CD4-positive, alpha-beta T cell treated with Interleukin-6 at 100 ng/mL for 8 hours (primary cell): ENCODE measurements at places on chromosomes 3 and 15.

DNA sequence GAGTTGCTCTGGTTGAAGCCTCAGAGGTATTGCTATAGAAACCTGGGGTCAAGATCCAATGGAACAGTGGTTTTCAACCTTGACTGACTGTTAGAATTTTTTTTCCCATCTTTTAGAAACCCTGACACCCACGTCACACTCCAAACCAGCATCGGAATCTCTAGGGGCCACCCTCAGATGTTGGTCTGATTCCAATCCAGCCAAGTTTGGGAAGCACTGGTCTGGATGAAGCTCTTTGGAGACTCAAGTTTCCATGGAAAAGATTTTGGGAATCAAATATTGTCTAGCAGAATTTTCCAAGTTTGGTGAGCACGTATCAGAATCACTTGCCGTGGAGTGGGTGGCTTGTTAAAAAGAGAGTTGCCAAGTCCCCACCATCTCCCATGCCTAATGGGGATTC is 103.8 kb downstream of the THSD4 start:
- DNase-seq = no peak

GRCh38 chr3:67630666-67631362 is 23.6 kb downstream of the SUCLG2 start:
- DNase-seq = no peak

- DNase-seq = no peak
Measured at GRCh38 chr3:144866476-144866875, 894.9 kb downstream of the DIPK2A start.

GRCh38 chr3:52028572-52028971 is 27.8 kb downstream of the DUSP7 start:
- no peak for DNase-seq

- DNase-seq = no peak
Measured at GRCh38 chr3:19596408-19596807, 337.6 kb downstream of the EFHB start.

DNA sequence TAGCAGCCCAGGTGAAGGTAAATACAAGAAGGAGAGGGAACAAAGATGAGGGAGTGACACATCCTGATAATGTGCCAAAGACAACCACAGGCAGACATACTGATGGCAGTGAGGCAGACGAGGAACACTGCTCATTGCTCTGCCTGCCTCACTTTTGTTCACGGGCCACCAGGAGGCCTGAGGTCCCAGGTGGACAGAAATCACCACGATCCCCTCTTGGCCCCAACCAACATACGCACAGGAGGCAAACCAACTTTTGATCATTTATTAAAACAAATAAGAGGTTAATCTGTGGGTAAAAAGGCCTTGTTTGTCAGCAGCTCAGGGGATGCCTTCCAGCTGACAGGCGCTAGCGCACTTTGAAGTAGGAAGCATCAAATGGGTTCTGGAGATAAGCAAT is 4.2 kb downstream of the ALG1L2 start:
- DNase-seq = no peak

DNA sequence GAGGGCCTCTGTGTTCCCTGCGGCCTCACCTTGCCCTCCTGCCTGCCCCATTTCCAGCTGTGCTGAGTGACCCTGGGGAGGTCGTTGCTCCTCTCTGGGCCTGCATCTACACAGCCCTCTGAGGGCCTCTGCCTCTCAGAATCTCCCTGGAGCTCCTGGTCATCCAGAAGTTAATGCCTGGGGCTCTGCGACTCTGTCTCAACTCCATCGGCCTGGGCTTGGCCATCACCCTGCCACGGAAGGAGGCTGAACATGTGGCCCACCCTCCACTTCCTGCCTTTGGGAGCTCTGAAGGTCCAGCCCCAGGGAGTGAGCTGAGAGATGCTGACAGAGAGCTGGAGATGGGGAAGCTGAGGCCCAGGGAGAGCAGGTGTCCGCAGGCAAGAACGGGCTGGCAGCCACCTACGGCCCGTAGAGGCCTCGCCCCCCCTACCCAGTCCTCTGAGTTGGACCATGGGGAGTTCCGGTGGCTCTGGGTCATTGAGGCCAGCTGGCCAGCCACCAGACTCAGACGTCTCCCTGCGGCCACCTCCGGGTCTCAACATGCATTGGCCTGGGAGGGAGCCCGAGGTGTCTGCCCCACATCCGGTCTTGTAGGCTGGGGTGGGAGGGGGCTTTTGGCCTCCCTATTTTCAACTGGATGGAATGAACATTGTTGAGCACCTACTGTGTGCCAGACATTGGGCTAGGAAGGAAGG is 34.2 kb downstream of the GRIP2 start:
- DNase-seq = no peak

DNA sequence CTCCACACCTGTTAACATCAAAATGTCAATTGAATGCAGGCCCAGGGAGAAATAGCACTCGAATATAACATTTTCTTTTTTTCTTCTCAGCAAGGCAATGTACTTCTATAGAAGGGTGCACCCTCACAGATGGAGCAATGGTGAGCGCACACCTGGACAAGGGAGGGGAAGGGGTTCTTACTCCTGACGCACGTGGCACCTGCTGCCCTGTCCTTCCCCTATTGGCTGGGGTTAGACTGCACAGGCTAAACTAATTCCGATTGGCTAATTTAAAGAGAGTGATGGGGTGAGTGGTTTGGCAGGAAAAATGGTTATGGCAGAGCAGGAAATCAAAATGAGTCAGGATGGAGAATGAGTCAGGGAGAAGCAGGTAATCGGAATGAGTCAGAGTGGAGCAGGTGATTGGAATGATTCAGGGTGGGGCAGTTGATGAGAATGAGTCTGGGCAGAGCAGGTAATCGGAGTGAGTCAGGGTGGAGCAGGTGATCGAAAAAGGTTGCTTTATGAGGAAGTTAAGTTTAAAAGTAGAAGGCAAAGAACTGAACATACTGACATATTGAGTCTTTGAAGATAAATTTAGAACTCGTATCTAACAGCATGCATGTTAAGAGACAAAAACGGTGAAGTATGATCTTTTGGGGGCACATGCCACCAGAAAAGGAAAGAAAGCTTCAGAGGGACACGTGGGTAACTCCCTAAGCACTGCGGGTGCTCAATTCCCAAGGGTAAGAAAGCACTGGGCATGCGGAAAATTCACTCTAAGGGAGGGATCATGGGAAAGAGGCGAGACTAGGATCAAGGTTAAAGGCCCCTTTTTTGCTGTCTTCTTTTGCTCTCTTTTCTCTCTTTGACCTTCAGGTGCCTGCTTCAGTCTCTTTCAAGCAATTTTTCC is 72.9 kb upstream of the GALNT15 start:
- DNase-seq = no peak

GRCh38 chr3:189513281-189514117 is 117.7 kb upstream of the TP63 start:
- no peak for DNase-seq

GRCh38 chr15:39130556-39131379 is 450.1 kb upstream of the THBS1 start:
- no peak for DNase-seq

- DNase-seq = no peak
Measured at GRCh38 chr3:135740211-135740610, 225.3 kb upstream of the PPP2R3A start.

DNA sequence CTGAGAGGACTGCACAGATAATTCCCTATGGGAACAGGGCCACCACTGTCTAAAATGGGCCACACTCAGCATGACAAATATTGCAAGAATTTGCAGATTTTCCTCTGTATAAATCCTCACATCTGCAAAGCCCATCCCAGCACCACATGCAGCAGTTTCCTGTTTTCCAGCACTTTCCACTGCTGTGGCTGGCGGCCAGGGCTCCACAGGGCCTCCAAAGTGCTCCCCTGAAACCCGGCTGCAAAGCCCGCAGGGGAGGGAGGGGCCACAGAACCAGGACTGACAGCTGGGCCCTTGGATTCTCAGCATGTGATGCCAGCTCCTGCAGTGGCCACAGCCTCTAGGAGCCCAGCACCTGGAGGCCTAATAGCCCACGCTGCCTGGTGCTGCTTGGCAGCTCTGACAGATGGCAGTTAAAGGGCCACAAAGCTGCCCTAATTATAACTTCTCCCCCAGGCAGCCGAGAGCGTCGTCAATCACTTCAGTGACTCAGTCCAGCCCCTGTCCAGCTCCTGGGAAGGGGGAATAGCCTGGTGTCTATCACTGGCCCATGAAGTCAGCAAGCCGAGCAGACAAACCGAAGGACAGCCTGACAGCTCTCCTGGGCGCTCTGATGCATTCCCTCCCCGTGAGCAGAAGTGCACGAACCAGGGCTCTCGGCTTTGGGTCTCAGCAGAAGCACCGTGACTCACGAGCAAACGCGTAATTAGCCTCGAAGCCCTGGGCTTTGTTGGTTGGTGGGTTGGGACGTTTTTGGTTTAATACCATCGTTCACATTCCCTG is 4.7 kb downstream of the LRRC15 start:
- no peak for DNase-seq

DNA sequence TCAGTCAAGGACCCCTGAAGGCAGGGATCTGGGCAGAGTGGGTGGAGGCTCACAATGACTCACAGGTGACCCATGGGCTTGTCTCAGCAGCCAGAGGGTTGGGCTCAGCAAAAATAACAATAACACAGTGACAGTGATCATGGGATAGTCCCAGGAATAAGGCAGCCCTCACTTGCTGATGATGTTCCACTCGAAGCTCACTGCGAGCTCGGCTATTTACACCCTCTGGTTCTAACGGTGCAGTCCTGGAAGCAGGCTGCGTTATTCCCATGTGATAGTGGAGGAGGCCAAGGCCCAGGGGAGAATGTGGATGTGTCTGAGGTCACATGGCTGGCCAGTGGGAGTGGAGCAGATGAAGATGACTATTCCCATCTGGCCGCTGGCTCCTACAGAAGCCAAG is 16.2 kb downstream of the CCDC33 start:
- DNase-seq = no peak

DNA sequence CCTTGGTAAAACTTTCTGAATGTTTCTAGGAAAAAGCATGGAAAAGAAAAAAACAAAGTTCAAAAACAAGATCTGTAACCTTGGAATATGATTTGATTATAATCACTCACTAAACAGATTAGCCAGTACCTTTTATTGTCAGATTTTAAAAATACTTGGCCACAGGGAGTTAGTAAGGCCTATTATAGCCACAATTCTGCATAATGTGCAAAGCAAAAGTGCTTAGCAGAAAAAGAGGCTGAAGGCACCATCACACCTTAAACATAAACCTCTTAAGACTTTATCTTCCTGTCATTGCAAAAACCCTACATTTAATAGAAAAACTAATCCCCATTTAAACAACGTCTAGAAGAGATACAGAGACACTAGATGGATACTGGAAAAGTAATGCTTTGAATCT is 41.8 kb downstream of the CHSY1 start:
- no peak for DNase-seq

- peak; percentile 9 for DNase-seq
Measured at GRCh38 chr3:169945313-169945712, 21.3 kb upstream of the SEC62 start.

DNA sequence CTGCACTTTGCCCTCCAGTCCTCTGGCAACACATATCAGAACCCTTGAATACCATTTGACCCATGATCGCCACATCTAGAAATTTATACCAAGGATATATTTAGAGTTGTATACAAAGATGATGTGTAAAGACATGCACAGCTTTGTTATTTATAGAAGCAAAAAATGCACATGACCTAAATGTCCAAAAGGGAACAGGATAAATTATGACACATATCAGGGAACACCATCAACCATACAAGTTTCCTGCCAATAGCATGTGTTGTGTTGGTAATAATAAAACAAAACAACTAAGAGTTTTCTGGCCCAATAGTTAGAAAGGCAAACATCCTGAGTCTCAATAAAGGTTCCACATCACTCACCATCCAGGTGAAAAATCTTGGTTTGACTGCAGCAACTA is 51.5 kb downstream of the AAGAB start:
- DNase-seq = no peak

DNA sequence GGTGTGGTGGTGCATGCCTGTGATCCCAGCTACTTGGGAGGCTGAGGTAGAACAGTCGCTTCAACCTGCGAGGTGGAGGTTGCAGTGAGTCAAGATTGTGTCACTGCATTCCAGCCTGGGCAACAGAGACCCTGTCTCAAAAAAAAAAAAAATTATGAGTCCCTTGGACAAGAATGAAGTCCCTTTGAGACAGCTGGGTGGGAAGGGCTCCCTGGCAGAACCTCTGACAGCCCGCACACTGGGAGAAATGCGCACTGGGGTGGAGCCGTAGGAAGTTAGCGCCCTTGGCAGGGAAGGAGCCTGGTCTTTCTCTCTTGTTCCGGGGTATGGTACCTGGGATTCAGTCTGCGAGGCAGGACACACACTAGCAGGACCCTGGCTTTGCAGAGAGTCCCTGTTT is 51.4 kb downstream of the SLC30A4 start:
- DNase-seq = no peak

DNA sequence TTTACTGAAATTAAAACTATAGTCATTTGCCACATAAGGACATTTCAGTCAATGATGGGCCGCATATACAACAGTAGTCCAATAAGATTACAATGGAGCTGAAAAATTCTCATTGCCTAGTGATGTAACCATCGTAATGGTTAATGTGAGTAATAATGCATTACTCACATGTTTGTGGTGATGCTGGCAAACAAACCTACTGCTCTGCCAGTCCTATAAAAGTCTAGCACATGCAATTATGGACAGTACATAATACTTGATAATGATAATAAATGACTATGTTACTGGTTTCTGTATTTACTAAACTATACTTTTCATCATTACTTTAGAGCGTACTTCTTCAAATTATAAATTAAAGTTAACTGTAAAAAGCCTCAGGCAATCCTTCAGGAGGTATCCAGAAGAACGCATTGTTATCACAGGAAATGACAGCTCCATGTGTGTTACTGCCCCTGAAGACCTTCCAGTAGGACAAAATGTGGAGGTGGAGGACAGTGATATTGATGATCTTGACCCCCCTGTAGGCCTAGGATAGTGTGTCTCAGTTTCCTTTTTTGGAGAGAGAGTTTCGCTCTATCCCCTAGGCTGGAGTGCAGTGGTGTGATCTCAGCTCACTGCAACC is 102.7 kb downstream of the ATP1B3 start:
- DNase-seq = no peak

- DNase-seq = no peak
Measured at GRCh38 chr3:182005219-182005618, 293.5 kb downstream of the SOX2 start.

GRCh38 chr15:51737522-51738305 is at the start of gene LYSMD2:
TSS of gene LYSMD2 (minus strand) at chr15:51737655. CDS start at chr15:51737622, 33 bp downstream.
- peak; percentile 64 for DNase-seq

GRCh38 chr3:105274958-105275357 is 91.8 kb upstream of the ALCAM start:
- DNase-seq = no peak

GRCh38 chr3:62636235-62636826 is 238.9 kb downstream of the CADPS start:
- no peak for DNase-seq

DNA sequence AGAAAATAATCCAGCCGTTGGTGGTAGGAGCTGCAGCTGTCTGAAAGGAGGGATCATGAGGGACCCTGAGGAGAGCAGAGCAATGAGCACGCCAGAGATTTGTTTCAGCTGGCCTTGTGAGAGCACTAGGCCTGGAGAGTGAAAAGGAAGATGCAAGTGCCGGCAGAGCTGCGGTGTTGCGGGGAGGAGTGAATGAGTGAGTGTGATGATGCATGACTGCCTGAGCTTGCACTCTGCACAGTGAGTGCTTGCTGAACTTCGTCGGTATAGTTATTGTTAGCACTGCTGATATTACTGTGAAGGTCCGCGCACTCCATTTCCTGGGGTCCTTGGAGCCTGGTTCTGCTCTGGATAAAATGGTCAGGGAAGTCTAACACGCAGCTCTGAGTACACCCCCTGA is 23.2 kb downstream of the EIF1B start:
- DNase-seq = no peak

GRCh38 chr3:42666022-42666421 is 12.5 kb downstream of the ZBTB47 start:
- DNase-seq = no peak

GRCh38 chr15:69663441-69663840 is 210.8 kb downstream of the RPLP1 start:
- DNase-seq = no peak
